Effector CD4-positive, alpha-beta T cell (primary cell): ENCODE measurements at places on chromosomes 4 and X.
A peak's percentile ranks its signal among the peaks of the same experiment; 100 is the strongest.

- no peak for DNase-seq
Measured at GRCh38 chr4:24105327-24106038, 215.6 kb upstream of the PPARGC1A start.

DNA sequence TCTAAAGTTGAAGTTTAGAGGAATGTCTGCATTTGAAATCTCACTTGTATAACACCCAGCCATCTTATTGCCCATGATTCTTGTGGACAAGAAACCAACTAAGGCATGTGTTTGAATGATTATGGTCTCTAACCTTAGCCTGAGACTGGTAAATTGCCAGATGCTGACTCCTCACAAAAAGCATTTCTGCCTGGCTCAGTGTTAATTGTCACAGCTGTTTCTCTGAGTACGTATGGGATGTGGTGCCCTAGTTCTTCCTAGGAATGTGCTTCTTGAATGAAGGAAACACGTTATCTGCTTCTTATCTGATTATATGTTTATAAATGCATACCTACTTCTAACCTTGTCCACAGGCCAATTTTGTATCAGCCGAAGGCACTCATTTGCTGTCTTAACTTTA lies 63.1 kb upstream of the NDP start:
- DNase-seq = no peak

- peak; percentile 54 for DNase-seq
Measured at GRCh38 chrX:102651242-102652011, at the start of gene GPRASP1. TSS of gene GPRASP1 (plus strand) at chrX:102651483. CDS start at chrX:102653914, 2,431 bp downstream.

GRCh38 chrX:96540111-96540631 lies 144.5 kb upstream of the DIAPH2 start:
- DNase-seq = no peak

DNA sequence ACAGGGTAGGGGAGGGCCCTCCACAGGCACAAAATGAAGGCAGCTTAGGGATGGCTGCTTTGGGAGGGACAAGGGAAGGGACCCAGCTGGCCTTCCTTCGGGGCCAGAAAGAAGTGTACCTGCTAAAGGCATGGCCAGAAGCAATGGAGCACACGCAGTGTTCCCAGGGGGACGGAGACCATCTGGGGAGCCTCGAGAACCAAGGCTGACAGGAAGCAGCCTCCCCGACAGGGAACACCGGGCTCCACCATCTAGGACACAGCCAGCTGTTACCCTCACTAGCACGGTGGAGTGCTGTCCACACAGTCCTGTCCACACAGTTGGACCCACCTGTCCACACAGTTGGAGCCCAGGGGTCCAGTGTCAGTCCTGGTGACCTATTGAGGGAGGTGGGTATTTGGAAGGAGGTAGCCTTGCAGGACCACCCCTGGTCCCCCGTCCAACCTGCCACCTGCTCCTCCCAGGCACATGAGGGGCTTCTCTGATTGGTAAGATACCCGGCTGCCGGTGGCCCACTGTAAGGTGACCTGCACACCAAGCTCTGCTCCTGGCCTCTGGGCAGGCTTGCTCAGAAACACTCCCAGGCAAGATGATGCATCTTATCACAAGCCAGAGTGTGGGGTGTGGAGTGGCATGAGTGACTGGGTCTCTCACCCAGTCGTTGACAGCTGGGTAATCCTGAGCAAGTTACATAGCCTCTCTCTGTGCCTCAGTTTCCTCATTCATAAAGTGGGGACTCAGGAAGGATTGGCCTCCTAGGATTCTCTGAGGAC lies 20.5 kb upstream of the AFAP1 start:
- no peak for DNase-seq

- no peak for DNase-seq
Measured at GRCh38 chrX:68660746-68661145, 13.3 kb downstream of the STARD8 start.

DNA sequence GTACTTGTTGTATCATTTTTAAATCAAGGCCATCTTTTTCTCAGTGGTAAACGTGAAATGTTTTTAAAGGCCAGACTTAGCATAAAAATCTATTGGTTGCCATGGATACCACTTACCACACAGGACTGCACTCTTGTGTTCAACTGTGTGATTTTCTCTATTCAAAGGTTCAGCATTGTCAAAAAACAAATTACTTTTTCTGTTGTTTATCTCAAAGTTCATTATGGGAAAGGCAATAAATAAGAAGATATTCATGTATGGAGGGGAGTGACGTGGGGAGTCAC lies 231.0 kb upstream of the GATB start:
- DNase-seq = no peak

DNA sequence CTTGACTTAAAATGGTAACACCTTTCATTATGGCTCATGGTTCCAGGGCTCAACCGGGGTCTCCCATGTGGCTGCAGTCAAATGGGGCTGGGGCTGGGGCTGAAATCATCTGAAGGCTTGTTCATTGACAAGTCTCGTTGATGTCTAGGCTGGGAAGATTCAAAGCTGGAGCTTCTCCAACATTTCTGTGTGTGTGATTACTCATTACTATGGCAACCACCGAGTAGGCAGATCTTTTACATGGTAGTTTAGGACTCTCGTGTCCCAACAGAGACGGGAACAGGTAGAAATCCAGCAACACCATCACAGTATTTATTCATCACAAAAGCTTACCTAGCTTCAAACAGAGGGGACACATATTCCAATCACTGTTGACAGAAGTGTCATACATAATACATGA lies 7.8 kb downstream of the YTHDC1 start:
- no peak for DNase-seq

DNA sequence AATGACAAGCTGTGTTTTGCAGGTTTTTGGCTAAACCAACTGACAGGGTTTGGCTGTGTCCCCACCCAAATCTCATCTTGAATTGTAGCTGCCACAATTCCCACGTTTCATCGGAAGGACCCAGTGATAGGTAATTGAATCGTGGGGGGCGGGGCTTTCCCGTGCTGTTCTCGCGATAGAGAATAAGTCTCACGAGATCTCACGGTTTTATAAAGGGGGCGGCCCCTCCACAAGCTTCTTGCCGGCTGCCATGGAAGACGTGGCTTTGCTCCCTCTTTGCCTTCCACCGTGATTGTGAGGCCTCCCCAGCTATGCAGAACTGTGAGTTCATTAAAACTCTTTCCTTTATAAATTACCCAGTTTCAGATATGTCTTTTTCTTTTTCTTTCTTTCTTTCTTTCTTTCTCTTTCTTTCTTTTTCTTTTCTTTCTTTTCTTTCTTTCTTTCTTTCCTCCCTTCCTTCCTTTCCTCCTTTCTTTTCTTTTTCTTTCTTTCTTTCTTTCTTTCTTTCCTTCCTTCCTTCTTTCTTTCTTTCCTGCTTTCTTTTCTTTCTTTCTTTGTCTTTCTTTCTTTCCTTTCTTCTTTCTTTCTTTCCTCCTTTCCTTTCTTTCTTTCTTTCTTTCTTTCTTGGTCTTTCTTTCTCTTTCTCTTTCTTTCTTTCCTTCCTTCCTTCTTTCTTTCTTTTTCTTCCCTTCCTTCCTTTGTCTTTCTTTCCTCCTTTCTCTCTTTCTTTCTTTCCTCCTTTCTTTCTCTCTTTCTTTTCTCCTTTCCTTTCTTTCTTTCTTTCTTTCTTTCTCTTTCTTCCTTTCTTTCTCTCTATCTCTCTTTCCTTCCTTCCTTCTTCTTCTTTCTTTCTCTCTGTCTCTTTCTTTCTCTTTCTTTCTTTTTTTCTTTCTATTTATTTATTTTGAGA lies 54.8 kb downstream of the SHOX start:
- DNase-seq = no peak
